Cardiac atrium fibroblast (primary cell): ENCODE measurements at places on chromosomes 11 and 22. TPM values are rescaled to one million over a fixed set of nuclear protein-coding genes. Genes with fewer than 3 reads are reported as not detected.

The SLC22A12 gene
- not detected in 2 replicates for total RNA-seq

The LARGE2 gene
- total RNA-seq: not detected in 2 replicates

The PLEKHB1 gene
- 0.81 TPM in 1 of 2 replicates, not detected in the other for total RNA-seq

The TKFC gene
- 18.6 and 55.4 TPM in 2 replicates for total RNA-seq

The OR10A2 gene
- total RNA-seq: not detected in 2 replicates

The PLA2G3 gene
- not detected in 2 replicates for total RNA-seq

The KRTAP5-7 gene
- total RNA-seq: not detected in 2 replicates

The OR52E2 gene
- not detected in 2 replicates for total RNA-seq

The RDX gene
- 42.6 and 53.9 TPM in 2 replicates for total RNA-seq
